ENCODE measurements at places on chromosomes 2 and 18. TPM values are rescaled to one million over a fixed set of nuclear protein-coding genes. Genes with fewer than 3 reads are reported as not detected.

Gene DSG4
- not detected for total RNA-seq

Gene DSC1
- 8.4 TPM for total RNA-seq

GRCh38 chr2:171390941-171391516 lies 42.8 kb downstream of the METTL8 start:
- DNase-seq = no peak

DNA sequence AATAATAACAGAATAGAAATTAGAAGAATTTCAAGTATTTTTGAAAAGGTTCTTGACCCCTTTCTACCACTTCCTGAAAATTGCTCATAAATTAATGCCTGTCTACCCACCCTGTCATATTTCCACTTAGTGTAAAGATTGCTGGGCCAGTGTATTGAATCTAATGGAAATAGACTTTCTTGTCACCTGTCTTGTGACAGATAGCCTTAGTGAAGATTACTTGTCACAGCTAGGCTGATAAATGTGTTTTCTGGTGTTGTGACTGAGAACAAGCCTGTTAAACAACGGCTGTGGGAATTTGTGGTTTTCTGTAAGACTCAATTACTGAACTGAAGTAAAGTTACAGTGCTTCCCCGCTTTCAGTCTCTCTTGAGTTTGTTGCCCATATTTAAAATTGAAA lies 37.0 kb downstream of the PIK3C3 start:
- DNase-seq = no peak

DNA sequence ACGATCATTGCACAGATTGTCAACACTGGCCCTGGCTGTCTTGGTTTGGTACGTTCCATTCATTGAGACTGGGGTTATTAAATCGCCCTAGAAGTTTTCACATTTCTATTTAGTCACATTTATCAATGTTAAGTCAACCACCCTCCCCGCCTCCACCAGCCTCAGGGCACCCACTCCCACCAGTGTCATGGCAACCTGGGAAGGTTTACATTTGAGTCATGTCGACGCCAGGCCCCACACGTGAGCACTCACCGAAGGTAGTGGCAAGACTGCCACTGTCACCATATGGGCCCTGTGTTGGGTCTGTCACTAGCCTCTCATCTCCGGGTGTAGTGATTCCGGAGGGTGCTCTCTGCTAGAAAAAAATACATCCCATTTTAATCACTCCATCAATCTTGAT lies 194.2 kb downstream of the TWIST2 start:
- no peak for DNase-seq

- no peak for DNase-seq
Observed at GRCh38 chr2:206535260-206535986, 92.1 kb downstream of the ADAM23 start.

DNA sequence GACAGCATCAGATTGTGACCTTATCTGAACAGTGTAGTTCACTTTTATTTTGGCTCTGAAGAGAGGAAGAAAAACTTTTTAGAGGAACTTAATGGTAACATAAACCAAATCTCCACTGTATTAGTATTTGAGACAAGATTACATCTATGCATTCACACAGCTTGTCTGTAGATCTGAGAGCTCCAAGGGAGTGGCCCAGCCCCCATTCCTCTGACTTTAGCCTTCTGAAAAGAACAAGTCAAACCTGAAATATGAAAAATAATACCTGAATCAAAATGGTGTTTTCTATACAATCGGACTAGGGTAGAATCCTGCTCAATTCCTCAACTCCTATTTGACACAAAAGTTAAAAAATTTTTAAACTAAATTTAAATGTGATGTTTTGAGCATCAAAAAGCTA lies 23.1 kb downstream of the STARD7 start:
- no peak for DNase-seq

DNA sequence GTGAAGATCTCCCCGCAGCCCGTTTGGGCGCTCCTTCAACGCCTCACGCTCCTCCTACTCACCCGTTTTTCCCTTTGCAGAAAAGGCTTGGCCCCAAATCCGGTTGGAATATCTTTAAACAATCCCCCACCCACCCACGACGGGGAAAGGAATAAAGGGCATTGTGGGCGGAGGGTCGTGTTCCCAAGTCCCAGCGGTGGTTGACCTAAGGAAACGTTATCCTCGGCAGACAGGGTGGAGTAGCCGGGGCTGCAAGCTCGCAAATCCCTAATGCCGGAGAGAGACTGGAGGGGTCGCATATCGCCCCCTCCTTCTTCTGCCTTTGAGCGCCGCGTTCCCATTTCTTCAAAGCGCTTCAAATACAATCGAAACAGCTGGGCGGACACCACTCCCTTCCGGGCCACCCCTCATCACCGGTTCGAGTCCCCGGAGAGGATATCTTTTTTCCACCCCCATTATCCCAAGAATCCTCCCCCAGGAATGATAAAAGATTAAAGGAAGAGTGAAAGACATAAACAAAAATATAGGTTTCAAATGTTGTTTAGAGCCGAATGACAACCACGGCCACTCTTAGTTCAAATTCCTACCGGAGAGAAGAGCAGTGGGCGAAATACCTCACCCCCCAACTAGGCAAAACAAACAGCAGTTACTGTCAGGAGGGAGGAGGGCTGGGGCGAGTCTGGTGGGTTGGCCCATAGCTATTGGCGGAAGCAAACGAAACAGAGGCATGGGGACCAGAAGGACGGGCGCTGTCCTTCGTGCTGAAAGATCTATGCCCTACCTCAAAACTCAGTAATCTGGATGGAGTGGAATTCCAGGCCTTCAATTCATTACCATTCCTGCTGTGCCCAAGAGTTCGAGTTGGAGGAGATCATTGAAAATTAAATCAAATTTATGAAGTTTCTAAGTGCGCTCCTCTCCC lies 2.8 kb upstream of the GAD1 start:
- DNase-seq = no peak

DNA sequence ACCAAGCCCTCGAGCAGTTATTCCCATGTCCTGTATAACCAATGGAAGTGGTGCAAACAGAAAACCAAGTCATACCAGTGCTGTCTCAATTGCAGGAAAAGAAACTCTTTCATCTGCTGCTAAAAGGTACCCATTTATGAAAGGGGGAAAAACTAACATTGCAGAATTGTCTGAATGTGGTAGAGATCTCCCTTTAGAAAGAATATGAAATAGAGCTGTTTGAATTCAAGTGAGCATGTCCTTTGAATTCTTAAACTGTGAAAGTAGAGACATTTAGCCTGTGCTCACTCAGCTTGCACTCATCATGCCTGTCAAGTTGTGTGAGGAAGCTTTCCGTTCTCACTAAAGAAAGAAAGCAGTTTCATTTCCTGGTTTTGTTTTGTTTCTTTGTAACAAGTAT lies 87.4 kb downstream of the EML4 start:
- DNase-seq = no peak
